ENCODE measurements at places on chromosomes 4 and X.

GRCh38 chr4:87241336-87241735 is 20.9 kb upstream of the KLHL8 start:
- DNase-seq = no peak

- DNase-seq = no peak
These were observed 144.2 kb upstream of the GEMIN8 start for GRCh38 chrX:14173873-14174272.

DNA sequence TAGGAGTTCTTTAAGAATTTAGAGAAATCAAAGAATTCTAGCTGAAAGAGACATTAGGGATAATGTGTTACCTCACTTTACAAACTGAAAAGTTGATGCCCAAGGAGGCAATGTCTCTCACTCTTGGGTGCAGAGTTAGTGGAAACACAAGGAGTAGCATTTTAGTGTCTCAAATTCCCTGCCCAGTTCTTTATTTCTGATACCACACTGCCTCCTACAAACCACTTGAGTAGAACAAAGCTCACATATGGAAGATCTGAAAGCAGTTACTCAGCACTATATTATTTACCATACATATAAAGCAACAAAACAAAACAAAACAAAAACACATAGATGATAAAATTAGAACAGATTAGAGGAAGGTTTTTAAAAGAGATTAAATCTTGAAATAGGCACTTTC is 124.2 kb downstream of the REELD1 start:
- DNase-seq = no peak

- no peak for DNase-seq
These were observed 62.2 kb upstream of the FRMPD4 start for GRCh38 chrX:12076046-12076445.

GRCh38 chr4:158714937-158715336 is 8.3 kb downstream of the PPID start:
- DNase-seq = no peak

DNA sequence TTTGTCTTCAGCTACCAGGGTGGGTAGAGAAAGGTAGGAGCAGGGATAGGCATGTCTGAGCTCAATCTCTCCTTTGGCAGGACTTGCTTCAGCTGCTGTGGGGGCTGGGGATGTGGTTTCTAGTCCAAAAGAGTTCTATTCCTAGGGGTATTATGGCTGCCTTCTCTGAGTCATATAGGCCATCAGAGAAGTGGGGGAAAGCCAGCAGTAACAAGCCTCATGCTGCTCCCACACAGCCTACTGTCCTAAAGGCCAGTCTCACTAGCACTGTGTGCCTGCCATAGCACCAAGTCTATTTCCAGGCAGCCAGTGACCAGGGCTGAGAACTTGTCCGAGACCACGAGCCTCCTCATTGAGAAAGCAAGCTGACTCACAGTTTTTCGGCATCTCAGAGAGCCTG is 270.6 kb downstream of the DCAF12L2 start:
- DNase-seq = no peak

DNA sequence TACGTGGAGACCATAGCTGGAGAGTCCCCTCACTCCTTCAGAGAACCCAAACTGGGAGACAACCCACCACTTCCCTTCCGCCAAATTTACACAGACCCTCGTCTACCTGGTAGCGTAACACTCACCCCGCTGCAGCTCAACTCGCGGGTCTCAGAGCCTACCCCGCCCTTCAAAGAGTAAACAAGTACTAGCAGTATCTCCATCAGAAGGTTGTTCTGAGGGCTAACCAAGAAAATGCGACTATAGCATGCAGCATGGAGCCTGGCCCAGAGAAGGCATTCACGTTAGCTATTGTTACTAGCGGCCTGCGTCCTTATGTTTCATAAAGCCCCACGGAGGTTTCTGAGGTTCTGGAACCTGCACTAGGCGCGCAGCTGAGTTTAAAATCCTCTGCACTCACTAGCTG is 531 bp upstream of the MANBA start:
- no peak for DNase-seq

DNA sequence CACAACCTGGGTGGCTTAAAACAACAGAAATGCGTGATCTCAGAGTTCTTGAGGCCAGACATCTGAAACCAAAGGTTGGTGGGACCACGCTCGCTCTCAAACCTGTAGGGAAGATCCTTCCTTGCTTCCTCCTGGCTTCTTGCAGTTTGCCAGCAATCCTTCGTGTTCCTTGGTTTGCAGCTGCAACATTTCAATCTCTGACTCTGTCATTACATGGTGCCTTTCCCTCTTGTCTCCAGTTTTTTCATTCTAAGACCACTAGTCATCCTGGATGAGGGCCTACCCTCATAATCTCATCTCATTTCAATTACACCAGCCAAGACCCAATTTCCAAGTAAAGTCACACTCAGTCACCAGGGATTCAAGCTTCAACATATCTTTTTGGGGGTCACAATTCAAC is 388.0 kb downstream of the GPM6A start:
- no peak for DNase-seq

- DNase-seq = no peak
These were observed 348.5 kb upstream of the NR3C2 start for GRCh38 chr4:148790691-148791090.

- no peak for DNase-seq
These were observed 343.9 kb downstream of the UNC5C start for GRCh38 chr4:95204873-95205272.

DNA sequence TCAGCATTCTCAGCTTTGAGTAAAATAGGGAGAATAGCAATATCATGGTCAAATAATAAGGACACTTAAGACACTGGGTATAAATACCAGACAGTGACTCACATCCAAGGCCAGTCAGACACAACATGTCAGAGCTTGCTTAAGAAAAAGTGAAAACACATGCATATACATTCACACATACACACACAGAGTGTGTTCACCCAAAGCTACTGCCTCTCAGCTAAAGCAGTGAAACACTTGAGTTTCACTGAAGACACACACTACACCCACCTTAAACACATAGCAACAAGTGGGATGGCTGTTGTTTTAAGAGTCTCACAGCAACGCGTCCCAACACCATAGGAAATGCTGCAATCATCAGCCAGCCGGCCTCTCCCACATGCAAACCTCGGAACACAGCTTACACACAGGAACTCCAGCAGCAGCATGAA is 14.4 kb downstream of the SHROOM4 start:
- no peak for DNase-seq

GRCh38 chrX:19688426-19688825 is 173.1 kb upstream of the MAP3K15 start:
- DNase-seq = no peak

GRCh38 chr4:76458825-76459224 is 23.8 kb downstream of the SHROOM3 start:
- no peak for DNase-seq

- DNase-seq = no peak
These were observed 23.0 kb downstream of the ATG4A start for GRCh38 chrX:108114541-108114940.

- no peak for DNase-seq
These were observed 141.3 kb upstream of the FTHL17 start for GRCh38 chrX:31212856-31213748.

DNA sequence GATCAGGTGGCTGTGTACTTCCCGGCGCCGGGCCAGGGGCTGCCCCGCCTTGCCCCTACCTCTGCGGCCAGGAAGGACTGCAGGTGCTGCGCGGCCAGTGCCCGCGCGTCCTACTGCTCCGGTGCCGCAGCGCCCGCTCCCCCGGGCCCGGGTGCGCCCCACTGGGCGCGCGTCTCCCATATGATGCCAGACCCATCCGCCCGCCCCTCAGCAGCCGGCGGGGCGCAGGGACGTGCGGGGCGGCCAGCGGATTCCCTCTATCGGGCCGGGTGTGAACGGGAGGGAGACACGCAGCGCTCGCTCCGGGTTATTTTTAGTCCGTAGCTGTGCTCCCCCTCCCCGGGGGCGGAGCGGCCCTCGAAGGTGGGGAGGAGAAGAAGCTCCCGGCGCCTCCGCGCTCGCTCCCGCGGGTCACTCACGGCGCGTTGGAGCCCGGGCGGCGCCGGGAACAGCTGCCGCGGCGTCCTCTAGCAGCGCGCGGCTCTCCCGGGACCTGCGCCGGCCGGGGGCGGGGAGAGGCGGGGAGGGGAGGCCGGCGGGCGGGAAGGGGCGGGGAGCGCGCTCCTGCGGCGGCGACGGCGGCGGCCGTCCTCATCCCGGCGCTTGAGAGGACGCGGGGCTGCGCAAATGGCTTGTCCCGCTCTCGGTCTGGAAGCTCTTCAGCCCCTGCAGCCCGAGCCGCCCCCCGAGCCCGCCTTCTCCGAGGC is 103.6 kb downstream of the UCHL1 start:
- DNase-seq = peak; percentile 24

DNA sequence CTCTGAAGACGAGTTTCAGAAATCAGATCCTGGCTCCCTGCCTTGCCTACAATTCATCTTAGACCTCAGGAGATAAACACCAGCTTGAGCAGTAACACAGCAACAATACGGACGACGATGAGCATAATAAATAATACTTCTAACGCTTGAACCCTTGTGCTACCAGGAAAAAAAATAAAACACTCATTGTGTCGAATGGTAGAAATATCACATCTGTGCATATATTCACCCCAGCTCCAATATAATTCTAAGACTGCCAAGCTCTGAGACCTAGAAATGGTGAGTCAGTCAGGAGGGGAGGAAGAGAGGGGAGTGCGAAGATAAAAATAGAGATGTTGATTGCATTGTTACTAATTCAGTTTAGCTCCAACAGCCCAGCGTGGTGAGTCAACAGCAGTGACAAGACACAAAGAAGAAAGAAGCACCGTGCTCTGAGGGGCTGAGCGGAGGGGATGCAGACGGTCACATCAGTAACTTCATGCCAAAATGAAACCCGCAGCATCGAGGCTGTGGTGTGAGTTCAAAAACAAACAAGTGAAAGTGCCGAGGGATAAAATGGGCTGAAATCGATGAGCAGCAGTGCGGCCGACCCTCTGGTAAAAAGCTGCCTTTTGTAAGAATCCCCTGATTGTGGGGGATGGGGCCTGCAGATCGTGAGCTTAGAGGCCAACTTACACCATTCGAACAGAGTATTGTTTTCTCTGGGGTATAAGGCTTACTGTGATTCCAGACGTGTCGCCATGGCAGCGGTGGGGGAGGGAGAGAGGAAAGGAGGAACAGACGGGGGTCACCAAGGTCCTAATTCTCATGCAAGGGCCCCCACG is 150.4 kb downstream of the MGST2 start:
- no peak for DNase-seq

DNA sequence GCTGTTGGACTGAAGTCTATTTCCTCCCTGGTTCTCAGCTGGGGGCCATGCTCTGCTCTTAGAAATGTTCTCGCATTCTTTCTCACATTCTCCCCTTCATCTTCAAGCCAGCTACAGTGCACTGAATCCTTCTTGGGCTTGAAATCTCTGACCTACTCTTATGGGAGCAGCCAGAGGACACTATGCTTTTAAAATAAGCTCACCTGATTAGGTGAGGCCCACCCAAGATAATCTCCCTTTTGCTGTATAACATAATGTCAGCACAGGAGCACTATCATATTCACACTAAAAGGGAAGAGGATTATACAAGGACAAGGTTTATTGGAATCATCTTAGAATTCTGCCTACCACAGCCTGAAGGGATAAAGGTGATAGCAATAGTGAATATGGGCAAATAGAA is 146.3 kb downstream of the ZNF674 start:
- no peak for DNase-seq

DNA sequence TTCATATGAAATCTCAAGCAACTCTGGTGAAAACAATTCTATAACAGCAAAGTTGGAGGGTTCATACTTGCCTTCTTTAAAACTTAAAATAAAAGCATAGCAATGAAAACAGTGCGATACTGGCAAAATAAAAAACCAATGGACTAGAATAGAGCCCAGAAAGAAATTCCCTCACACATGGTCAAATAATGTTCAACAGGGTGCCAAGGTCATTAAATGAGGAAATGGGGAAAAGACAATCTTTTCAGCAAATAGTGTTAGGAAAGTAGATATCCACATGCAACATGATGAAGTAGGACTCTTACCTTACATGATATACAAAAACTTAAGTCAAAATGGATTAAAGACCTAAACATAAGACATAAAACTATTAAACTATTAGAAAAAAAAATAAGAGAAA is 970.2 kb upstream of the AGA start:
- no peak for DNase-seq

GRCh38 chr4:139918591-139918990 is 235.4 kb downstream of the MAML3 start:
- DNase-seq = no peak

- DNase-seq = no peak
These were observed 15.0 kb upstream of the UNC5C start for GRCh38 chr4:95563638-95564337.

DNA sequence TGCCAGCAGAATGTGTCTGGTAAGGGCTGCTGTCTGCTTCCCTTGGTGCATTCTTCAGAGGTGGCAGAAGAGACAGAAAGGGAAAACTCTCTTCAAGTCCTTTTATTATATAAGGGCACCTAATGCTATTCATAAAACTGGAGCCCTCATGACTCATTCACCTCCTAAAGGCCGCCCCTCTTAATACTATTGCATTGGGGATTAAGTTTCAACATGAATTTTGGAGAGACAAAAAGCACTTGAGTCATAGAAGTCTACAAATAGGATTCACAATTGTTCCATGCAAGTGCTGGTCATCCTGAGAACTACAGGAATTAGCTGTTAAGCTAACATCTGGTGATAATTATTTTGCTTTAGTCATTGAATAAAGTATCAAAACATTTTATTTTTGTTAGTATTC is 349.5 kb downstream of the HS3ST1 start:
- DNase-seq = peak; percentile 41

GRCh38 chrX:130109429-130110378 is 593 bp downstream of the ELF4 start:
- DNase-seq = no peak

- no peak for DNase-seq
These were observed 59.7 kb upstream of the EDA2R start for GRCh38 chrX:66698273-66699204.

- no peak for DNase-seq
These were observed 101.1 kb downstream of the TMA16 start for GRCh38 chr4:163595580-163595979.

- DNase-seq = no peak
These were observed 59.1 kb downstream of the PRPS1 start for GRCh38 chrX:107687445-107687844.

DNA sequence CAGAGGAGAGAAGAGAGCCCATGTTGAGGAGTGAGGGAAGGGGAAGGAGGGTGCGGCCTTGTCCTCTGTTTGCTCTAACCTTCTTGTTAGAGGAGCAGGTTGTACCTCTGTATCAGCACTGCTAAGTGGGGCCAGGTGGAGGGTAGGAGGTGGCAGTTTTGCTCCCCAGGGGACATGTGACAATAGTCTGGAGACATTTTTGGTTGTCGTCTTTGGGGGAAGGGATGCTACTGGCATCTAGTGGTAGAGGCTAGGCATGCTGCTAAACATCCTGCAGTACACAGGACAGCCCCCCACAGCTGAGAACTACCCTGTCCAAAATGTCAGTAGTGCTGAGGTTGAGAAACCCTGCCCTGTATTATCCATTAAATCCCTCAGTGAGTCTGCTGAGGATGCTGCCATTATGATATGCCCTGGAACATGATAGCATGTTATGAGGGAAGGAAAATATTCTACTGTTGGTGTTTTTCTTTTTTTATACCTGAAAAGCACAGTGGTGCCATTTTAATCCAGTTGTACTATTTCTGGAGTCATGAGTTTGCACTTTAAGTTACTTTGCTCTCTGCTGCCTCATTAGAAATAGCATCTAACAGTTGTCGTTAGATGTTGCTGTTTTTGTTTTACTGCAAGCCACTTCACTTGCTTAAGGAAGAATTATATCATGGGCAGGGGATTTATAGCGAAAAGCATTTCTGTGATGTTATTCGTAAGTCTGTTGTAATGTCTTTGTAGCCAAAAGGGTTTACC is 90.6 kb downstream of the LRP2BP start:
- DNase-seq = no peak

- no peak for DNase-seq
These were observed 30.9 kb downstream of the CD38 start for GRCh38 chr4:15809058-15809457.
